ENCODE measurements at places on chromosomes 13 and 19. TPM values are rescaled to one million over a fixed set of nuclear protein-coding genes. Genes with fewer than 3 reads are reported as not detected.

The SNAPC2 gene
- total RNA-seq: 66.8 TPM

The SERPINE3 gene
- total RNA-seq: not detected

The PABPC3 gene
- total RNA-seq: 1.0 TPM

- H3K27me3 ChIP-seq: no peaks in the 10 kb centered on the region
- H3K4me1 ChIP-seq: no peaks in the 10 kb centered on the region
- DNase-seq: no peak
- no peaks in the 10 kb centered on the region for H3K36me3 ChIP-seq
Measured at GRCh38 chr13:32587811-32588170, 1.5 kb downstream of the PDS5B start.

DNA sequence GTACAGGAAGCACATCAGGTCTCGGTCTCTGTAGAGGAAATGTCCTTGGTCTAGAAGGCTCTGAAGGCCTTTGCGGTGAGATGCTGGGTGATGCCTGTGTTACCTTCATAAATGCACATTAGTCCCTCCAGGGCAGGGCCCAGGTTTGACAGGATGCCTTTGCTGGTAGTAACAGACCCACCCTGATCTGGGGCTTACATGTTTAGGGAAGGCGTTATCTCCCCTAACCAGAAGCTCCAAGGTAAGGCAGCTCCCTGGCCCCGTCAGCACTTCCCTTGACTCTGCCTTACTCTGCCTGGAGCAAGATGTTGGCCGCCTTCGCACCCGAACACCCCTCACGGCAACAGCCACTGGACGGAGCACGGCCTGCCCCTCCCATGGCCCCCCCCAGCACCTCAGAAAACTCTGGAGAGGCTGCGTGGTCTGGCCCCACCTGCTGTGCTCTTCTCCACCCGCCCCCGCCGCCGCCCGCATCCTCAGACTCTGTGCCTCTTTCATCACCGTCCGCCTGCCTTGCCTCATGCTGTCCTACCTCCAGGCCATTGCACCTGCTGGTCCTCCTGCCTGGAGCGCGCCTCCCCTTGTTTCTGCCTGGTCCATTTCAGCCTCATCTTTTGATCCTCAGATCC, 9.1 kb downstream of the AP2A1 start:
- DNase-seq: no peak
- H3K4me3 ChIP-seq: no peak overlapping the region
- no peaks in the 10 kb centered on the region for H3K4me1 ChIP-seq
- no peaks in the 10 kb centered on the region for H3K36me3 ChIP-seq

DNA sequence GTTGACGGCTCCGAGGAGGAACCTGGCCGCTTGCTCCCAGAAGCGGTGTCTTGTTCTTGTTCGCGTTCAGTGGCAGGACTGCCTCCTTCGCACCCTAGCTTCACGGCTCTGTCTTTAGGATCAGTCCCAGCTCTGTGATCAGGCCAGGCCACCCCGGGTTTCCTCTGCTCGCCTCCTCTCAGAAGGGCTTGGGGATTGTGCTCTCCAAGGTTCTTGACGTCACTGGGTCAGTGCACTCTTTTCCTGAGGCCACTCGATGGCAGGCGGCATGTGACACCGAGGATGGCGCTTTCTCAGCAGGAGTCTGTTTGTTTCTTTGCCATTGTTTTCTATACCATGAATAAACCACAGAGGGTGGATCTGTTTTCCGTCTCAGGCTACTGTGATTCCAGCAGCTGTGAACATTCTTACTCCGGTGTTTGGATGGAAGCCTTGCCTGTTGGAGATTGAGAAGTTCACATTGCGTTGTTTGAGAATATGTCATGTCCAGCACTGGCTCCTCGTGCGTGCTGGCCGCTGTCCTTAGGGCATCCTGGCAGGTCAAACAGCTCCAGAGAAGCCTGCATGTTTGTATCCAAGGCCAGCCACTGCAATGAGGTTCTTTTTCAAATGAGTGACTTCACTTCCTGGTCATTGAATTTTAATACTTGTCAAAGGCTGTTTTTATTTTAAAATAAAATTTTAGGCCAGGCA, 44.5 kb downstream of the SLC7A9 start:
- no peak overlapping the region for H3K27ac ChIP-seq
- no peak overlapping the region for H3K4me3 ChIP-seq
- H3K4me1 ChIP-seq: no peaks in the 10 kb centered on the region
- no peak for DNase-seq

DNA sequence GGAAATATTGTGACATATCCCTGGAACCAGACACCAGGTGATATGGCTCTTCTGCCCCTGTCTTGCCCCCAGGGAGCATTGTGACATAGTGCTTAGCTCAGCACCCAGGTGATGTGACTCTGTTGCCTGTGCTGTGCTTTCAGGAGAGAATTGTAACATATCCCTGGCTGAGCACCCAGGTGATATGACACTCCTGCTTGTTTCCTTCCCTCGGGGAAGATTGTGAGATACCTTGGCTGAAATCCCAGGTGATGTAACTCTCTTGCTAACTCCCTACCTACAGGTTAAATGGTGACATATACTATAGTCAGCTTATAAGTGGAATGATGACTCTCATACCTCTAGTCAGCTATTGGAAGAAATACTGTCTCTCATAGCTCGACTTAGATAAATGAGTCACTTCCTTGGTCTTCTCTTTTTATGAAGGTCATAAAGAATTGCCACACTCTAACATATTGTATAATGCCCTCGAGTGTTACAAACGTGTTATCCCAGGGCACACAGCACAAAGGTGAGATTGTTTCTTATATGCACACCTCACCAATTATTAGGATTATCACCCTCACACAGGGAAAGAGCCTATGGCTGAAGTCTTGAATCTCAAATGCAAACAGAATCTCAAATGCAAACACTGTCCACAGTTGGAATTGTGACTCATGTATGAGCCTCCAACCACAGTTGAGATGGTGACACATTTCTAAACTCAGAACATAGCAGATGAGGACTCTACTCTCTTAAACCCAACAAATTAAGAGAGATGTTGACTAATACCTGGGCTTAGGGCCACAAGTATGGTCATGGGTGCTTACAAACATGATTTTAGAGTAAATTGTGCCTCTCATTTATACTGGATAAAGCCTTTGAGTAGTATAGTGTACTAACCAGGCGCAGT, 32.7 kb upstream of the ZNF254 start:
- H3K36me3 ChIP-seq: no peaks in the 10 kb centered on the region
- DNase-seq: no peak
- H3K27me3 ChIP-seq: no peaks in the 10 kb centered on the region
- H3K4me3 ChIP-seq: no peak overlapping the region

DNA sequence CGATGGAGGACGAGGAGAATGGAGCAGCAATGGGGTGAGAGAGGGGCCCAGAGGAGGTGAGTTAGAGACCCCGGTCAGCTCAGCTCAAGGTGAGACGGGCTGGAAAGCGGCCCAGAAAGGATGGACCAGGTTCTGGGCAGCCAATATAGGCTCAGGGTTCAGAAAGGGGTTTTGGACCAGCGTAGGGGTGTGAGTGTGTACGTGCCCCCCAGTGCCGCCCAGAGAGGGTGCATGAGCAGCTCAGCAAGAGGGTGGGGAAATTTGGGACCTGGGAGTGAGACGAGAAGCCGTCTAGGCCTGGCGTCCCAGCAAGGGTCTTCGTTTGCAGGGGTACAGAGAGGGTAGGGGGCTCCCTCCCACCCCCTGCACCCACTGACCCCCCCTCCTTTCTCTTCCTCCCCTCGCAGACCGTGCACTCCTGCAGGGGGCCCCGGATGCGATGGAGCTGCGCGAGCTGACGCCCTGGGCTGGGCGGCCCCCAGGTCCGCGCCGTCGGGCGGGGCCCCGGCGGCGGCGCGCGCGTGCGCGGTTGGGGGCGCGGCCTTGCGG, 12.1 kb downstream of the FUT6 start:
- H3K4me1 ChIP-seq: no peaks in the 10 kb centered on the region
- peaks cover 6% of the 10 kb centered on the region for H3K27me3 ChIP-seq
- no peaks in the 10 kb centered on the region for H3K36me3 ChIP-seq
- peak overlapping the region; percentile 41 for H3K27ac ChIP-seq
- DNase-seq: no peak
- H3K4me3 ChIP-seq: no peak overlapping the region

DNA sequence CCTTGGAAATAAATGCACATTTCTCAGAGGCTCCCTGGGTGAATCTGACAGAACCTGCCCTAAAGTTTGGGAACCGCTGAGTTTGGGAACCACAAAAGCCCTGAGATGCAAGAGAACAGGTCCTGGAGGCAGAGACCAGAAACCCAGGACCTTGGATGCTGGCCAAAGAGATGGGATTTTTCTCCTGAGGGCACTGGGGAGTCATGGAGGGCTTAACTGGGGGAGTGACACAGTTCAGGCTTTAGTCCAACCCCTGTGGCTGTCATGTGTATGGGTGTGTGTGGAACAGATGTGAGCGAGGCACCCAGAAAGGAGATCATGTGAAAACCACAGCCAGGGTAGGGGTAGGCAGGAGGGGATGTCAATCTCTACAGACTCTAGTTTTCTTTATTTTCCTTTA, 3.9 kb upstream of the NCCRP1 start:
- DNase-seq: no peak
- H3K27ac ChIP-seq: no peak overlapping the region

DNA sequence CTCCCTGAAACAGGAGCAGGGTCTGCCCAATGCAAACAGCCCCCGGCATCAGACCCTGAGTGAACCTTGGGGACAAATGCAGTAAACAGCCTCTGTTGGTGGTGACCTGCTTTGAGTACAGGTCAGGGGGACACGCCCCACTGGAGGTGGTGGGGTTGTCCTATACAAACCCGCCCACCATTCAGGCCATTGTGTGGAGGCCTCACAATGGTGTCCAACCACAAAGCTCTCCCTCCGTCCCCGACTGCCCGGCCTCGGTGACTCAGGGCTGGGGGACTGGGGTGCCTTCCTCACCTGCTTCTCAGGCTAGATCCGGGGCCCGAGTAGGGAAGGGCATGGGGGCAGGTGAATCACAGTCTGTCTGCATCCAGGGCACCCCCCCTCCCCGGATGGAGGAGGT, 1.5 kb downstream of the MUC16 start:
- H3K4me1 ChIP-seq: no peaks in the 10 kb centered on the region
- H3K27ac ChIP-seq: no peak overlapping the region
- no peaks in the 10 kb centered on the region for H3K36me3 ChIP-seq
- no peaks in the 10 kb centered on the region for H3K27me3 ChIP-seq

DNA sequence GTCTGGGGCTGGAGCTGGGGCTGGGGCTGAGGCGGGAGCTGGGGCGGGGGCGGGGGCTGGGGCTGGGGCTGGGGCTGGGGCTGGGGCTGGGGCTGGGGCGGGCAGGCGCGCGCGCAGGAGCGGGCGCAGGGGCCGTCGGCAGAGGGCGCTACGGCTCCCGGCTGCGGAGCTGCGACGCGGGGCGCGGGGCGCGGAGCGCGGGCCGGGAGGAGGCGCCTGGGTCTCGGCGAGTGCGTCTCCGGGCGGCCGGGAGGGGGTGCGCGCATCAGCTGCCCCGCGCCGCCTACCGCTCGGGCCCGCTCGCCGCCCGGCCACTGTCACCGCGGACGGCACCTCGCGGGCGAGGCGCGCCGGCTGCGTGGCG, 422 bp upstream of the MTUS2 start:
- no peaks in the 10 kb centered on the region for H3K36me3 ChIP-seq
- no peaks in the 10 kb centered on the region for H3K4me1 ChIP-seq
- H3K27ac ChIP-seq: no peak overlapping the region

DNA sequence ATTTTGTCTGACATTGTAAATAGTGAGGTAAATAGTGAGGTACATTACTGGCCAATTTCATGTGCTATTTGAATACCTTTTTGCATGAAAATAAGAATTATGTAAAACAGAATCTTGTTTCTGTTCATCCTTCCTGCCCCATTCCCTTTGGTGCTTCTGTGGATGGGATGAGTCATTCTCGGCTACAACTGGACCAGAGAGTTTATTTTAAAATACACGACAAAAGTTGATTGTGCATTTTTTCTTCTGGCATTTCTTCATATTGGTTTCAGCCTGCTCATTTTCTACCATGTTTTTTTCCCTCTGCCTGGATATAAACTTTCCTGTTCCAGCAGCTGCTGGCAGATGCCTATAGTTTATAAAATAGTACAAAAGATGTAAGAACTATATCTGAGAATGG, 107.5 kb downstream of the CYSLTR2 start:
- no peaks in the 10 kb centered on the region for H3K27me3 ChIP-seq
- no peak overlapping the region for H3K27ac ChIP-seq
- no peaks in the 10 kb centered on the region for H3K36me3 ChIP-seq
- H3K4me1 ChIP-seq: no peaks in the 10 kb centered on the region
- H3K4me3 ChIP-seq: no peak overlapping the region

DNA sequence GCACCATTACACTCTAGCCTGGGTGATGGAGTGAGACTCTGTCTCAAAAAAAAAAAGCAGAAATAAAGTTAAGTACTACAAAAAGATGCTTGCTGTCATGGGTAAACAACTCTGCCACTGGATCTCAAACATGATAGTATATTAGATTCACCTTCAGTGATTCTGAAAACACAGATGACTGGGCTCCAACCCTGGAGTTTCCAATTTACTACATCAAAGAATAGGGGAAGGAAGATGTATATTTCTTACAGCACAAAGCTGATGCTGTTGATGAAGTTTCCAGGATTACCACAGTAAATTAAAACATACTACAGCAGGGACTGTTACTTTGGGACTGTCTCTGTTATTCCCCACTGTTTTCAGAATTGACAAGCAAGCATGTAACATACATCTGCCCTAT, 5.2 kb downstream of the ZNF561 start:
- DNase-seq: no peak
- no peaks in the 10 kb centered on the region for H3K4me1 ChIP-seq
- no peaks in the 10 kb centered on the region for H3K36me3 ChIP-seq
- H3K4me3 ChIP-seq: no peak overlapping the region
- no peaks in the 10 kb centered on the region for H3K27me3 ChIP-seq

DNA sequence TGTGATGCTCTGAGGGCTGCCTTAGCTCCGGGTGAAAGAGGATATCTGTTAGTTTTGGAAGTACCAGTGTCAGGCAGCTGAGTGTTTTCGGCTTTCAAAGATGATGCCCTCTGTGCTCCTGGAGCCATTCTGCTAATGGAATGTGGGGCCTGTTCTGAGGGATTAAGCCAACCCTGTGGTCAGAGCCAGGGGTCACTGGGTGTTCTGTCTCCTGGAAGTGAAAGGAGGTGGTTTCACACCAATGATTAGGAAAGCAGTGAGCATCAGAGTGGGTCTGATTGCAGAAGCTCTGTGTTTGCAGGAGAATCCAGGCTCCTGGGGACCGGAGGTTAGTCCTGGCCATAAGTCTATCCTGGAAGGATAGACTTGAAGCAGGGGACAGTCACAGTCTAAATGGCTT, 94.6 kb downstream of the UQCRFS1 start:
- no peak overlapping the region for H3K27ac ChIP-seq
- no peak for DNase-seq
- no peaks in the 10 kb centered on the region for H3K36me3 ChIP-seq
- H3K4me3 ChIP-seq: no peak overlapping the region
- no peaks in the 10 kb centered on the region for H3K27me3 ChIP-seq
- H3K4me1 ChIP-seq: no peaks in the 10 kb centered on the region

Data from uterus (tissue), 4 donors.